Pancreas (tissue), 10 donors: ENCODE measurements at places on chromosomes 1 and 21. TPM values are rescaled to one million over a fixed set of nuclear protein-coding genes. Genes with fewer than 3 reads are reported as not detected.
A peak's percentile ranks its signal among the peaks of the same experiment; 100 is the strongest.

DNA sequence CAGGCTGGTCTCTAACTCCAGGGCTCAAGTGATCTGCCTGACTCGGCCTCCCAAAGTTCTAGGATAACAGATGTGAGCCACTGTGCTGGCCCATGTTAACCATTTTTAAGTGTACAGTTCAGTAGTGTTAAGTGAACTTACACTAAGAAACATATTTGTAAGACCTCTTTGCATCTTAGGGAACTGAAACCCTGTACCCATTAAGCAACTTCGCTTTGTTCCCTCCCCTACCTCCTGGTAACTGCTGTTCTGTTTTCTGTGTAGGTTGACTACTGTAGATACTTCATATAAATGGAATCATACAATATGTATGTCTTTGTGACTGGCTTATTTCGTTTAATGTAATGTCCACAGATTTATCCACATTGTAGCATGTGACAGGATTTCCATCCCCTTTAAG lies 11.0 kb downstream of the NUDC start:
- no peak for DNase-seq

GRCh38 chr21:35053356-35054096 lies 4.4 kb upstream of the RUNX1 start:
- DNase-seq, result no peak

The AZIN2 gene
- 3.8 TPM for total RNA-seq

DNA sequence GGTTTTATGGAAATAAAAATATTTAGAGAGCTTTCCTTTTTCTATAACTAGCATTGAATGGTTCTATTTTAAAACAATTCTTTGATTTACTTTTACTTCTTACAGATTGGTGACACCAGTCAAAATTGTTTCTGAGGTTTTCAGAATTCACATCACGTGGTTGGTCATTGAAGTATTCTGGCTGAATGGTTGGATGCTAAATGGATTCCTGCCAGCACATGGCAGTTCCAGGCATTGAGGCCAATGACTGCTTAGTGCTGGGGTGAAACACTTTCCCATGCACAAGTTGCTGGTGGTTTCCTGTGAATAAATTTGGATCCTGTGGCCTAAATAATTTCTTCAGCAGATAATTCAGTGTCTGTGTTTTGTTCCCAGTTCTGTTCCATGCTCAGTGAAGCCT lies 20.6 kb downstream of the NCAM2 start:
- no peak for DNase-seq

The SLC9C2 gene
- total RNA-seq, result 0.19 TPM

- DNase-seq, result no peak
Observed at GRCh38 chr1:172326136-172326535, 94.3 kb upstream of the C1orf105 start.

DNA sequence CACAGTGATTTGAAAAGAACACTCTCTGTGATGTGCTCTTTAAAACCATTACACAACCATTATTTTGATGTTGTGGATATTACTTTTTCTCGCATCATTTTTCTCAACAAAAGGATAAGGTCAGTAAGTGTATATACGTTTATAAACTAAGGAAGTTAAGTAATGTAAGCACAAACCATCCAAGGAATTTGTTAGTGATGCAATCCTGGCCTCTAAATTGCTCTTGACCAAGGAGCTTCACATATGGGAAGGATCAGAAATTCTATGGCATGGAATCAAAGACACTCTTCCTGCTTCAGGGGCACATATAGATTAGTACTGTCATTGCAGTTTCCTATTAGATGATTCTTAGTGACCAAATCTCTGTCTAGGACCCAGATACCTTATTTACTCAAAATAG lies 3.6 kb upstream of the PPP2R5A start:
- no peak for DNase-seq

The GBP5 gene
- total RNA-seq, result 0.23 TPM

The PDE4B gene
- 1.0 TPM for total RNA-seq

- no peak for DNase-seq
Observed at GRCh38 chr21:46562964-46563607, 41.8 kb downstream of the S100B start.

The TMEM63A gene
- total RNA-seq, result 64.4 TPM

- no peak for DNase-seq
Observed at GRCh38 chr1:56908619-56909221, 54.1 kb downstream of the C8A start.

The GPR161 gene
- 8.7 TPM for total RNA-seq

DNA sequence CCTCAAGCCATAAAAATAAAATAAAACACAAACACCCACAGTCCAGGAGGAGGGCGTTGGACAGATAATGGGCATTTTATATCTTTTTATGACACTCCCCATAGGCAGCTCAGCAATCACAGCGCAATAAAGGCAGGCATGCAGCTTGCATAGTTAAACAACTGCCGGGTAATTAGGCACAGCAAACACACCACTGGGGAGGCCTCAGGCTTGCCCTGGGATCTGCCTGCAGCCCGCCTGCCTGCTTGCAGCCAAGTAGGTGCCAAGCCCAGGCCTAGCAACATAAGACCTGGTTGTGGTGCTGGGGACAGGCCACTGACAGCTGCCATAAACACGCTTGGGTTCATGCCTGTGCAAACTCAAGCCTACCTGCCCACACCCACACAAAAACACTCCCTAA lies 54.2 kb downstream of the DMAP1 start:
- no peak for DNase-seq

DNA sequence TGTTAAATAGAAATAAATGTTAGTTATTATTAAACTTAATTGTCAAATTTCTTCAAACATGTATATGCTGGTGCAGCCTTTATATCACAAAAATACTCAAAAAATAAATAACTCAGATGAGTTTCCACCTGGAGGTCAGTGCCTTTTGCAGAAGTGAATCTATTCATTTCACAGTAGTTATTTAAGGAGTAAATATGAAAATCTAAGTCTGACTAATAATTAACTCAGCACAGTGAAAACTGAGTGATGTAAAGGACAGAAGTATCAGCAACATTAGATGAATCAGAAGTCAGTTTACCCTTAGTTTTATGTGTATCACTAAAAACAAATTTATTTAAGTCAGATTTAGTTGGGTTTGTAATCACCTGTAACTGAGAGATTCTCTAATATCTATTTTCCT lies 2135.4 kb downstream of the MRPL39 start:
- no peak for DNase-seq

The B3GALT5 gene
- total RNA-seq, result 3.3 TPM

DNA sequence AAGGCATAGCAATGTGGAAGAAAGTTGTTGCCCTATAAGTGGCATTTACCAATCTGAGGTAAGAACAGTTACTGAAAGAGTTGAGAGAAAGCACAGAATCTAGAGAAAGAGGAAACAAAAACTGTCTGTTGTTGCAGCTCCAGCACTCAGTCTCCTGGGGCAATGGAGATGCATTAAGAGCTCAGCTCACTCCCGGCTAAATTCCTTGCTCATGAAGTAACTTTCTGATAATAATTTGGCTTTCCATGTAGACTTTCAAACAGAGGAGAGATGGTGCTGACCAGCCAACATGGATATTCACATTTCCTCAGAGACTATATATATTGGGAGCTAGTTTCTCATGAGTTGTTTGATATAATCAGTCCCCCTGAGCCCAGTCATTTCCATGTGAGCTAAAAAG lies 135.3 kb downstream of the GDAP2 start:
- no peak for DNase-seq

The GSTM1 gene
- not detected for total RNA-seq

The OR2T34 gene
- not detected for total RNA-seq

DNA sequence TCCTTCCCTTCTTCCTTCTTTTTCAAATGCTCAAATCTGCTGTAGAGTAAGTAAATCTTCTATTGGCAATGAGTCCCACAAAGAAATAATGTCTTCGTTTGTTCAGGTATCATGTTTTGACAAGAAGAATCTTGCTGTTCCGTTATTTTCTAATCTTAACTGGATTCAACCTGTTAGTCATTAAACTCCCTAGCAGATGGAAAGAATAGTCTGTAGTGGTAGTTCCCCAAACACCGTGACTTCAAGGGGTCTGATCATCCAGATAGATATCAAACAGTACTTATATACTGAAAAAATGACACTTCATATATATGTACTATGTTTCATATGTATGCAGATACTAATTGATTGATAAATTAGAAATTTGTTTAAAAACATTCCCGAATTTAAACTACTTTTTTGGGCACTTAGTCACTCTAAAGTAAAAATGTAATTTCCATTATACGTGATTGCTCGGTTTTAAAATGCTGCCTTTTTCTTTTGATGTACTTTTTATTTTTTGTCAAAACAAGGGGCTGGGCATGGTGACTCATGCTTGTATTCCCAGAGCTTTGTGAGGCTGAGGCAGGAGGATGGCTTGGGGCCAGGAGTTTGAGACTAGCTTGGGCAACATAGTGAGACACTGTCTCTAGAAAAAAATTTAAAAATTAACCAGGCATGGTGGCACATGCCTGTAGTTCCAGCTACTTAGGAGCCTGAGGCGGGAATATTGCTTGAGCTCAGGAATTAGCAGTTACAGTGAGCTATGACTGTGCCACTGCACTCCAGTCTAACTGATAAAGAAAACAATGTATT lies 335.7 kb upstream of the SNX7 start:
- peak; percentile 58 for DNase-seq

GRCh38 chr1:34776911-34777310 lies 4.1 kb upstream of the GJB3 start:
- no peak for DNase-seq

DNA sequence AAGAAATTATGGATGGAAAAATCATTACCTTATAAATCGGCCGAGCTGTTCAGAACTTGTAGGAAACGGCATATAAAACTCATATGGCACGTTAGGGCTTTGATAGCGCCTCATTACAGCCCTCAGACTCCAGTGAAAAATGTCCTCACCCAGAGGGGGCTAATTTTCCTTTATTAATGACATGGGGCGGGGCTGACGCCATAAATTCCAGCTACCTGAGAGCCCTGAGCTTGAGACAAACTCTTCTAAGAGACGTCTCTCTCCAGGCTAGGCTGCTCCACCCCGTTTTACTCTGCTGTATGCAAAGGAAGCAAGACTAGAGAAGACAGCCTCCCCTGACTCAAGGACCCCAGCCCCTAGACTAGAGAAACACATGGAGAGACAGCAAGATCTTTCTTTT lies 149.4 kb downstream of the TRABD2B start:
- no peak for DNase-seq

The CDKN2C gene
- total RNA-seq, result 9.9 TPM

The KRTAP10-5 gene
- total RNA-seq, result not detected

The WNT2B gene
- 2.7 TPM for total RNA-seq

- no peak for DNase-seq
Observed at GRCh38 chr1:42745851-42746250, 5.8 kb upstream of the CLDN19 start.

GRCh38 chr1:13813398-13814012 lies 113.5 kb downstream of the PRDM2 start:
- DNase-seq, result no peak

DNA sequence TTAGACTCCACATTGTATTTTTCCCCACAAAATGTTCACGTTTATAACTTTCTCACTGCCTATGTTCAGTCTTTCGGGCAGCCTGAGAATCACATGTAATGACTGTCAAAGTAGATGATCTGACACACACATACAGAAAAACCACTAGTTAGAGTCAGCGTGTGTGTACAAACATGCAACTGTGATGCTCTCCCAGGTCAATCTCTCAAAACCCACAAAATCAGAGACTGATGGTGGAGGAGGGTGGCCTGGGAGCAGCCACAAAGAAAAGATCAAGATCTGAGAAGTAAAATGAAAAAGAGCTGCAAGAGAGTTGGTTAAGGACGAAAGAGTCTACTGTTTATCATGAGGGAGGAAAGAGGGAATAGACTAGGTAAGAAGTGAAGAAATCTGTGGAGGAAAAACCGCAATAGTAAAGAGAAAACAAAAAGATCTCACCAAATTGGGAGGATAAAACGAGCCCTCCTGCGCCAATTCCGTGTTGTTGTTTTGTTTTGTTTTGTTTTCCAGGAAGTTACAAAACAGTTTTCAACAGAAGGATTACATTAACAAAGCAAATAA lies 2.3 kb downstream of the EGLN1 start:
- DNase-seq, result no peak

DNA sequence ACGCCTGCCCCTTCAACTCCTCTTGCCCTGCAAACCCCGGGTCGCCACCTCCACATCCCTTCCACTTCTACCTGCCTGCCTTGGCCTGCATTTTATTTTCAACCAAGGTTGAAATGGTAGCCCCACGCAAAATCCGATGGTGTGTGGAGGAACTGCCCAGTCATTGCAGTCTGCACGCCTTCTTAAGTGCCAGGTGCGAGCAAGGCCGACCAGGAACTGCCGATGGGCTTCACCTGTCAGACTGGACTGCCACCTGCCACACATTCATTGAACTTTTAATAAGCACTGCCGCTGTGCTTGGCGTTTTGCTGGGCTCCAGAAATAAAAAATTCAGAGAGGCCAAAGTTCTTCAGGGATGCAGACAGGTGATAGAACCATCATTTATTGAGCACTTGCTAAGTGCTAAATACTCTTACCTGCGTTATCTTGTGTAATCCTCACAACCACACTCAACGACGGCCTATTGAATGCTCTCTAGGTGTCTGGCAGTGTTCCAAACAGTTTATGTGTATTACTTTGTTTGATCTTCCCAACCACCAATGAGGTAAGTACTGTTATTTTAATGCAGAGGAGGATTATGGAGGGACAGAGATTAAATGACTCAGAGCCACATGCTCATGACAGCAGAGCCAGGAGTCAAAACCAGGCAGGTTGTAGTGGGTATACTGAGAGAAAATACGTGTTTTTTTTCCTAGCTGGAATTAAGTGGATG lies 36.2 kb downstream of the CACHD1 start:
- DNase-seq, result peak; percentile 40

The JAM2 gene
- total RNA-seq, result 2.6 TPM

GRCh38 chr1:183670169-183670568 lies 17.1 kb upstream of the APOBEC4 start:
- no peak for DNase-seq

GRCh38 chr1:64549464-64550239 lies 79.7 kb downstream of the CACHD1 start:
- no peak for DNase-seq

- DNase-seq, result no peak
Observed at GRCh38 chr1:182196897-182197870, 135.7 kb upstream of the ZNF648 start.

DNA sequence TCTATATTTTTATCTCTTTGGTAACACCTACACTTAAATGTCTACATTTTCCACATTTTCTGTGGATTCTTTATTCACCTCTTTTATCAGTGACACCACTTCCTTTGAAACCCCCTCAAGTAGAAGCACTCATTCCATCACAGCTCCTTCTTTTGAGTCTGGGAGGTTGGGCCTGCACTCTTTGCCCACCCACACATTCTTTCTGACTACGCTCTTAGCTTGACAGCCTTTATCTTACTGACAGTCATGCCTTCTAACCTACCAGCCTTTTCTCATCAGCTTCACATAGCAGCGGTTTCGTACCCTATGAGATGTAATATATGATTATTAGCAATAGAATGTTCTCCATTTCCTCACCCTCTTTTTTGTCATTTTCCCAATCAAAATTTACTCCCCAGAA lies 151.9 kb downstream of the TNFSF18 start:
- DNase-seq, result no peak

GRCh38 chr1:201503397-201504176 lies 3.3 kb downstream of the CSRP1 start:
- DNase-seq, result no peak

- no peak for DNase-seq
Observed at GRCh38 chr1:198531891-198532290, 8.6 kb downstream of the ATP6V1G3 start.

The FCER1A gene
- not detected for total RNA-seq

The DEDD gene
- 16.8 TPM for total RNA-seq
